G401 (cell line): ENCODE measurements at places on chromosomes 7 and 10. TPM values are rescaled to one million over a fixed set of nuclear protein-coding genes. Genes with fewer than 3 reads are reported as not detected.

DNA sequence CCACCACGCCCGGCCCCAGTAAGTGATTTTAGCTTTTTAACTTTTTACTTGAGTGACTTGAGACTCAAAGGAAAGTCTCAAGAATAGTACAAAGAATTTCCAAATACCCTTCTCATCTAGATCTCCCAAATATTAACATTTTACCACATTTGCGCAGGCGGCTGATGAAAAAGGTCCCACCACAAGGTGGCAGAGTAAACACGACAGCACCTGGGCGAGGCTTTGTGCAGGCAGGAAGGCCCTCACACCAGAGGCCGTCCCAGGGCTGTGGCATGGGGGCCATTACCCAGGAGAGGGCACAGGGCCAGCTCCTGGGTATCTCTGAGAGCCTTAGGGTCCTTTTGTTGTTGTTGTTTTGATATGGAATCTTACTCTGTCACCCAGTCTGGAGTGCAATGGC is 50.0 kb upstream of the WIPI2 start:
- peak; percentile 37 for DNase-seq

DNA sequence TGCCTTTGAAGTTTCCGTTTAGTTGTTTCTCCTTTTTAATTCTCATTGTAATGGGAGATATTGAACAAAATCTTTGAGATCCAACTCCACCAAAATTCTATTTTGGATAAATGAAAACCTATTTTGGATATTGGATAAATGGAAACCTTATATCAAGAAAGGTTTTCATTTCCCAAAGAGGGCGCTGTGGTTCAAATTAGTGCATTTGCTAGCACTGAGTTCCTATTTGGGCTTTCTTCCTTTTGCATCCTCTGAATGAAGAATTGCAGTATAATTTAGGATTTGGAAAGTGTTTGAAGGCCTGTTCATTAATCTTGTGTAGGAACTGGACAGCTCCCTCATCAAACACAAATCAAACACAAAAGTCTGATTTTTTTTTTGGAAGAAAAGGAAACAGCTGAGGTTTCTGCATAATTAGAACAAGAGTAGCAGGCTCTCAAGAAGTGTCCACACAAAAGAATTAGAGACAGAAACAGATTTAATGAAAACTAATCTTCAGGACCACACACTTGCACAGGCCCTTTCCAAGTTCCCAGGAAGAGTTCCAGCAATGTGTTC is 80.8 kb upstream of the KLF14 start:
- peak; percentile 7 for DNase-seq

Gene ACTR3C
- total RNA-seq: 0.68 and 0.98 TPM in 2 replicates

Gene ASB4
- total RNA-seq: not detected in 2 replicates

GRCh38 chr10:88036126-88036525 is 172.7 kb downstream of the PTEN start:
- DNase-seq: no peak

Gene ACTL6B
- 0.14 TPM in 1 of 2 replicates, not detected in the other for total RNA-seq

GRCh38 chr7:44973610-44974401 is 5.0 kb downstream of the MYO1G start:
- DNase-seq: no peak

GRCh38 chr10:86688398-86688921 is 20.1 kb downstream of the LDB3 start:
- DNase-seq: peak; percentile 75

Gene NOS3
- total RNA-seq: 34.5 and 41.6 TPM in 2 replicates

DNA sequence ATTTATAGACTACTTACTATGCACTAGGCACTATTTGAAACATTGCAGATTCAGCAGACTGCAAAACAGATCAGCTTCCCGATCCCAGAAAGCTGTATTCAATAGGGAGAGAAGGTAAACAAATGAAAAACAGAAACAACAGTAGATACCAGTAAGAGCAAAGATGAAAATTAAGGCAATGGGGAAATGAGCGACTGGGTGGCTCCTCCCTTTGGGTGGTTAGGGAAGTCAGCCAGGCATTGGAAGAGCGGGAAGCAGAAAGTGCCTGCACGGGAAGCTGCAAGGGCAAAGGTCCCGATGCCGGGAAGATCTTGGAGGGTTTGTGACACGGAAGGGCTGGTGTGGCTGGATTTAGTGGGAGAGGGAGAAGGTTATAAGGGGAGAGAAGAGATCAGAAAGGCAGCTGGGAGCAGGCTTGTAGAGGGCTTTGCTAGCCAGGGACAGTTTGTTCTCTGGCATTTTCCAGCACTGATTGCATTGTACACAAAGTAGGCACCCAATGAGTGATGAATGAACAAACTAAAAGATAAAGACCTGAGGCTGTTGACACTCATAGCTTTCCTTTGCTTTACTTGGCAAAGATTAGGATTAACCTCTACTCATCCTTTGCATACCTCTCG is 67.8 kb downstream of the NAMPT start:
- DNase-seq: peak; percentile 6

GRCh38 chr7:30240106-30240800 is 44.1 kb upstream of the ZNRF2 start:
- no peak for DNase-seq

- DNase-seq: no peak
Observed at GRCh38 chr10:119358152-119358512, 150.8 kb downstream of the GRK5 start.

GRCh38 chr10:8221451-8221850 is 167.0 kb downstream of the GATA3 start:
- no peak for DNase-seq

- no peak for DNase-seq
Observed at GRCh38 chr10:6648894-6649720, 69.0 kb upstream of the PRKCQ start.

DNA sequence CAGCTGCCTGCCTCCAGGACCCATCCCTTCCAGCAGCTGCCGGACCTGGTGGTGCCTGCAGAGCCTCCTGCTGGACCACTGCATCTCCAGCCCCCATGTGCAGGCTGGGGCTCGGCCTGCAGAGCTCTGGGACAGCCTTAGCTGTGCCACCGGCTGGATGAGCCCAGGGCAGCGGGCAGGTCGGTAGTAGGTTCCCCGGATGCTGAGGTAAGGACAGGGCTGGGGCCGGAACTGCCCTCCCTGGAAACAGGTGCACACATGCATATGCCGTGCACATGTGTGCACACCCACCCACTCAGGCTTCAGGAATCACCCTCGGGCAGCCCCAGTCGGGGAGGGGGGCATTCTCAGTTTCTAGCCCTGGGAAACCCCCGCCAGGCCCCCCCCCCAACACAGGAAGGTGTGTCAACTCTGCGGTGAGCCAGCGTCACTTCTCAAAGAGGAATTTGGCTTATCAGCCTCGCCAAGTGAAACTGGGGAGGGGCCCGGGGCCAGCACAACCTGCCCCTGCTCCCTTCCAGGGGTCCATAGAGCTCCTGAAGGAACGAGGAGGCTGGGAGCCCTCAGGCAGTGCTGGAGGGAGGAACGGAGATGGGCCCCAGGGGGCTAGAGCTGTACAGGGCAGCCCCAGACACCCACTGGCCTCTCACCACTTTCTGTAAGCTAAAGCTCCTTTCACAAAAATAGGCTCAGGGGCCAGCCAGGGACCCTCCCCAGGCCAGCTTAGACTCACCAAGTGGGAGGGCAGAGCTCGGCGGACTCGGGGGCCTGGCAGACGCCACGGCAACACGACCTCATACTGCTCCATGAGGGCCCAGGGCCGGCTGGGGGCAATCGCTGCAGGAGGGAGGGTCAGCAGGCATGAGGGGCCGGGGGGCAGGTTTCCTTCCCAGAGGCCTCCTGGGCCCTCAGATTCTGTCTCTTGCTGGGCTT is 1.7 kb downstream of the ADAM8 start:
- DNase-seq: no peak

Gene NUTM2B
- total RNA-seq: 0.61 and 0.68 TPM in 2 replicates

- no peak for DNase-seq
Observed at GRCh38 chr10:44994752-44995530, 5.8 kb upstream of the ZNF22 start.

Gene C7orf33
- total RNA-seq: not detected in 2 replicates

GRCh38 chr10:19922236-19922963 is 106.2 kb downstream of the PLXDC2 start:
- no peak for DNase-seq

Gene OR9A2
- total RNA-seq: not detected in 2 replicates

- no peak for DNase-seq
Observed at GRCh38 chr10:125134916-125135770, 25.2 kb downstream of the CTBP2 start.

- no peak for DNase-seq
Observed at GRCh38 chr7:141276031-141276430, 202.2 kb downstream of the TMEM178B start.

DNA sequence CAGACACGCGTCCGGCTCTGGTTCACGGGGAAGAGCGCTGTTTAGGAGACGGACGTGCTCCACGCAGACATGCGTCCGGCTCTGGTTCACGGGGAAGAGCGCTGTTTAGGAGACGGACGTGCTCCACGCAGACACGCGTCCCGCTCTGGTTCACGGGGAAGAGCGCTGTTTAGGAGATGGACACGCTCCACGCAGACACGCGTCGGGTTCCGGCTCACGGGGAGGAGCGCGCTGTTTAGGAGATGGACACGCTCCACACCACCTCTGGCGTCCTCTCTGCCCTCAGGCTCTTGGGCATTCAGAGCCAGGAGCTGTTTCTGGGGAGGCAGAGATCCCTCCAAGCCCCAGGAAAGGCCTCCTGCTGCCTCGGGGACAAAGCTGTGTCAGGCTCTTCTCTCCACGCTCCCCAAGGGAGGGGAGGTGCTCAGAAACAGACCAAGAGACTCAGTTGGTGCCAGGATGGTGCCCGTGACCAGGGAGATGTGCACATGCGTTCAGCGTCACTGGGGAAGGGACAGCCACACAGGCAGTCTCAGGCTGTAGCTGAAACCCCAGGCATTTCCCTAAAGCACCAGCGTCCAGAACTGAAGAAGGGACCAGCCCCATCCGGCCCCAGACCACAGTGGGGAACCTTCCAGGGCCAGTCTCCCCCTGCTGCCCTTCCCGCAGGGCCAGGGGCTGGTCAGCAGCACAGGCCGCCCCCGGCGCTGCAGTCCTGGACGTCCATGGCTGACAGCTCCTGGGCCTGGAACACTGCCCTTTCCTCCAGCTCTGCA is 175.6 kb downstream of the ELFN1 start:
- no peak for DNase-seq

DNA sequence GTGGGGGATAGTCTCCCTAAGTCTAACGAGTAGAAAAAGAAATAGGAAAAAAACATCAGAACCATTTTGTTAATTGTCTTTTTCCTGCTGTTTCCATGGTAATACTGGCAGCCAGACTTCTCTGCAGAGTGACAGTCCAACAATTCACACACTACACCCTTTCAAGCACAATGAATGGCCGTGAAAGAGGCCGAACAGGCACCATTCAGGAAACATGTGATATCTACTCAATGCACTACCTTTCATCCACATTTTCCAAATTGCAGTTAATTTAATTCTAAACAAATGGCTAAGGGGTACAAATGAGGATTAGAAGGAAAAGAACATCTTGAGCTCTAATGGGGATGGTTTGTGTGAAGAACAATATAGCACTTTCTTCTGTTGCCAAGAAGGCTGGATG is 358.5 kb upstream of the ANKRD30A start:
- DNase-seq: no peak
